Fibroblast of skin of back (primary cell): ENCODE measurements at places on chromosomes 13 and 19.

DNA sequence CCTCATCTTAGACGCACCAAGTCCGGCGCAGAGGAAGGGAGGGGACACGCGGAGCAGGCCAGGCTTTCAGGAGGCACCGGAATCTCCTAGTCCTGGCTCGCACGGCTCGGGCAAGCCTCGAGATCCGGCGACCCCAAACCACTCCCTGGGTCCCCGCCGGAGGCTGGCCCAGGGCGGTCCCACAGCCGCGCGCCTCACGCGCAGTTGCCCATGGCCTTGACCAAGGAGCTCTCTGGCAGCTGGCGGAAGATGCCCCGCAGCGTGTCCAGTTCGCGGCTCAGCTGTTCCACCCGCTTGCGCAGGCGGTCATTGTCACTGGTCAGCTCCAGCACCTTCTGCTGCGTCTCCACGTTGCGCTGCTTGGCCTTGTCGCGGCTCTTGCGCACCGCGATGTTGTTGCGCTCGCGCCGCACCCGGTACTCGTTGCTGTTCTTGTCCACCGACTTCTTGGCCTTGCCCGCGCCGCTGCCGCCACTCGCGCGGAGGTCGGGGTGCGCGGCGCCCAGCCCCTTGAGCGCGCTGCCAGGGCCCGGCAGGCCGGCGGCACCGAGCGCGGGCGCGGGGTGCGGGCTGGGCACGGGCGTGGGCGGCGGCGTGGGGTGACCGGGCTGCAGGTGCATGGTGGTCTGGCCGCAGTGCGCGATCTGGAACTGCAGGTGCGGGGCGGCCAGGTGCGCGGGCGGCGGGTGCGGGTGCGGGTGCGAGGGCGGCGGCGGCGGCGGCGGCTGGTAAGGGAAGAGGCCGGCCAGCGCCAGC is 1.0 kb downstream of the CEBPA start:
- DNase-seq: no peak

DNA sequence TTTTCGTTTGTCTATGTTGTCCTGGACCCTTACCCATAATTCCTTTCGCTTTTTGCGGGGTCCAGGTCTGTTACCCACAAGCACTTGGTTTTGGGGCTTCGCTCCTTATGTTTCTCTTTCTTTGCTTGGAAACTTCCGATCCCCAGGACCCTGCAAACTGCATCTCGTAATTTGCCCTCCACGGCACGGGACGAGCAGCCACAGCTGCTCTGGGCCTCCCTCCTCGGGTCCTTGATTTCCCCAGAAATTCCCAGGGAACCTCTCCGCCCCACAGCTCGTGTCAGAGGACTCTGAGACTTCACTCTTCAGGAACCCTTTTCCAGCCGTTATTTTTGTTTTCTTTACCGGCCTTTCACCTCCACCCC is 599 bp downstream of the SNRNP70 start:
- DNase-seq: no peak

DNA sequence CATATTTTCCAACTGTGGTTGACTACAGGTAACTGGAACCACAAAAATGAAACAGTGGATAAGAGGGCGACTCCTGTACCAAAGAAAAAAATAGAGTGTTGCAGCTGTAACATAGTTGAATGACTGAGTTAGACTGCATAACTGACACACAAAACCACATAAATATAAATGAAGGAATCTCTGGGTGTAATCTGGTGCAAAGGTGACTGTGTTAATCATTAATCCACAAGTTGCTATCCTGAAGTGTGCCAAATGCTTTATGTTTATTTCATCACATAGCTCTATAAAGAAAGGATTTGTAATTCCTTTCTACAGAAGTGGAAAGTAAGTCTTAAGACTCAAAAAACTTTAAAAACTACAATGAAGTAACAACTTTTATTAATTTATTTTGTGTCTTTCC is 6.0 kb upstream of the GJB2 start:
- no peak for DNase-seq

GRCh38 chr13:112869202-112870050 is 99.6 kb upstream of the MCF2L start:
- no peak for DNase-seq

DNA sequence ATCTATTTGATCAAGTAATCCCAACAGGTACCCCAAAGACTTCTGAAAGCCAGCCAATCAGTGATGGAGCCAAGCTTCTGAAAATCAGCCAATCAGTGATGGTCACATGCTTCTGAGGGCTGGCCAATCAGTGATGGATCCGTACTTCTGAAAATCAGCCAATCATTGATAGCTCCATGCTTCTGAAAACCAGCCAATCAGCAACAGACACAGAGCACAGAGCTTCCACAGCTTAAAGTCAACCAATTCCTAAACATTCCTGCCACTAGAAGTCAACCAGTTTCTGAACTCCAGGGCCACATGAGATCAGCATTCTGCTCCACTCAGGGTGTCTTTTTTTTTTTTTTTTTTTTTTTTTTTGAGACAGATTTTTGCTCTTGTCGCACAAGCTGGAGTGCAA is 8.2 kb upstream of the HSD17B14 start:
- DNase-seq: peak; percentile 73

DNA sequence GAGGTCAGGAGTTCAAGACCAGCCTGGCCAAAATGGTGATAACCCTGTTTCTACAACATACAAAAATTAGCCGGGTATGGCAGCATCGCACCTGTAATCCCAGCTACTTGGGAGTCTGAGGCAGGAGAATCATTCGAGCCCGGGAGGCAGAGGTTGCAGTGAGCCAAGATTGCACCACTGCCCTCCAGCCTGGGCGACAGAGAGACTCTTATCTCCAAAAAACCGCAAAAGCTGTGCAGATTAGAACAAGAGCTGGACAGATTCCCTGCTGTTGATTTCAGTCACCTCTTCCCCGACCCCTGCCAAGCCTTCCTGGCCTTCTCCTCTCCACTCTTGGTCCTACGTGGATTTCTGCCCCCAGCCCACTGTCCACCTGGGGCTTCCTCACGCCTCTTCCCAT is 8.3 kb downstream of the CAMSAP3 start:
- no peak for DNase-seq

DNA sequence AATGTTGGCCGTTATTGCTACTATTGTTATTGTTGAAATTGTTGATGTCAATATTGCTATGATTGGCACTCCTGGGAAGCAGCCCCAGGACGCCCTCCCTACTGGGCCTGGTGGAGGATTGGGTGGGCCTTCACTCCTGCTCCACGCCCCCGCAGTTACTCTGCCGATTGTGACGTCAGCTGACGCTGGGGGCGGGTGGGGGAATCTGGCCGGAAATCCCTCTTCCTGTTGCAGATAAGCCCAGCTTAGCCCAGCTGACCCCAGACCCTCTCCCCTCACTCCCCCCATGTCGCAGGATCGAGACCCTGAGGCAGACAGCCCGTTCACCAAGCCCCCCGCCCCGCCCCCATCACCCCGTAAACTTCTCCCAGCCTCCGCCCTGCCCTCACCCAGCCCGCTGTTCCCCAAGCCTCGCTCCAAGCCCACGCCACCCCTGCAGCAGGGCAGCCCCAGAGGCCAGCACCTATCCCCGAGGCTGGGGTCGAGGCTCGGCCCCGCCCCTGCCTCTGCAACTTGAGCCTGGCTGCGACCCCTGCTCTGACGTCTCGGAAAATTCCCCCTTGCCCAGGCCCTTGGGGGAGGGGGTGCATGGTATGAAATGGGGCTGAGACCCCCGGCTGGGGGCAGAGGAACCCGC is at the start of gene ETV2:
Gene ETV2 (plus strand): TSS at position 231 of the 637 bp plus-strand sequence. CDS start 716 bp downstream, outside the sequence.
- peak; percentile 23 for DNase-seq

- peak; percentile 90 for DNase-seq
Observed at GRCh38 chr19:1383017-1383311, 743 bp upstream of the NDUFS7 start.

DNA sequence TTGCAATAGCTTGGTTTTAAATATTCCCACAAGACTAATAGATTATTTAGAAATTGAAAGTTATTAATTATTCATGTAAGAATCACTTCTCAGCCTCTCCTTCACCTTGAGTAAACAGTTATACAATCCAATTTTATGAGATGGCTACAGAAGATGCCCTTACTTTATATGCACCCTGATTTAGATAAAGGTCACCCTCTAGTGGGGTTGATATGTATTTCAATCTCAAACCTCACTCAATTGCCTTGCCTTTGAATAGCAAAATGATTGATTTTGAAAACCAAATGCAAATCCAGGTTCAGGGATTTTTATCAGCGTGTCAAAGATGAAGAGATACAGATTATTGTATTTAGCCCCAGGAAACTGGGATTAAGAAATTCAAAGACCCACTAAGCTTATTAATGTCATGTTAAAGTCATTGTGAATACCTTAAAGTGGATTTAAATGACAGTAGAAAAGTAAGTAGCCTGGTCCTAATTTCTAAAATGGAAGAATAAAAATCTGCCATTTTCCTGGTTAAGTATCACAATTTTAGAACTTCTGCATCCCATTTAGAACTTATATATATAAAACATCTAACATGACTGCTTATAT is 305.1 kb downstream of the ITGBL1 start:
- DNase-seq: peak; percentile 50

- no peak for DNase-seq
Observed at GRCh38 chr19:8401981-8402411, 11.1 kb upstream of the MARCHF2 start.

DNA sequence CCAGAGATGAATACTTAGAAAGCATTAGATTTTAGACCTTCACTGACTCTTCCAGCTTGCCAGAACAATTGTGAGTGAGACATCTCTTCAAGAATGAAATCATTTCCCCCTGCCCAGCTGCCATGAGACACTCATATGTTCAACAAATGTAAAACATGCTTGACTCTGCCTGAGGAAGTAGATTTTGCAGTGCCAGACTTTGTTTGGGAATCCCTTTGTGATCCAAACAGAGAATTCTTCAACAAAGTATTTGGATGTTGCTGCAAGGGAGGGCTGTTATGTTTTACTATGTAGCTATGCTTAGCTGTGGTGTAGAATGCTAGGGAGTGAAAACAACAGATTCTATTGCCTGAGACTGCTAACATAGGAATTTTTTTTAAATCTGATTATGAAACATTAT is 416.4 kb downstream of the DCT start:
- peak; percentile 65 for DNase-seq

GRCh38 chr19:16473875-16474392 is 2.2 kb upstream of the EPS15L1 start:
- no peak for DNase-seq

- DNase-seq: no peak
Observed at GRCh38 chr13:49528161-49528560, 32.4 kb downstream of the PHF11 start.

DNA sequence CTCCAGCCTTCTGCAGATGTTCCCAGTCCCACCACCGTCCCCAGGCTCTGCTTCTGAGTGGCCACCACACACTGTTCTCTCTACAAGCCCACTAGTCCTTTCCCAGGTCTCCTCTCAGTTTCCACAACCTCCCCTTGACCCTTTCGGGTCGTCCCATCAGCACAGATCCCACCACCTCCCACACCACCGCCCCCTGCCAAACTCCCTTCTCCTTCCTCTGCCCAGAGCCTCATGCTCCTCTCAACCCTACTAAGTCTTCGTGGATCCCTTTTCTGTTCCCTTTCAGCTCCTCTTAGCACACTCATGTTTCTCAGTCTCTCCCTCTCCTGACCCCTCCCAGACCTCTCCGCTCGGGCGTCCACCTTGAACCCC is 1.9 kb downstream of the NAPA start:
- DNase-seq: no peak

GRCh38 chr13:113002206-113002912 is 33.3 kb downstream of the MCF2L start:
- DNase-seq: no peak

GRCh38 chr19:11268783-11269267 is 6.5 kb upstream of the DOCK6 start:
- peak; percentile 62 for DNase-seq

DNA sequence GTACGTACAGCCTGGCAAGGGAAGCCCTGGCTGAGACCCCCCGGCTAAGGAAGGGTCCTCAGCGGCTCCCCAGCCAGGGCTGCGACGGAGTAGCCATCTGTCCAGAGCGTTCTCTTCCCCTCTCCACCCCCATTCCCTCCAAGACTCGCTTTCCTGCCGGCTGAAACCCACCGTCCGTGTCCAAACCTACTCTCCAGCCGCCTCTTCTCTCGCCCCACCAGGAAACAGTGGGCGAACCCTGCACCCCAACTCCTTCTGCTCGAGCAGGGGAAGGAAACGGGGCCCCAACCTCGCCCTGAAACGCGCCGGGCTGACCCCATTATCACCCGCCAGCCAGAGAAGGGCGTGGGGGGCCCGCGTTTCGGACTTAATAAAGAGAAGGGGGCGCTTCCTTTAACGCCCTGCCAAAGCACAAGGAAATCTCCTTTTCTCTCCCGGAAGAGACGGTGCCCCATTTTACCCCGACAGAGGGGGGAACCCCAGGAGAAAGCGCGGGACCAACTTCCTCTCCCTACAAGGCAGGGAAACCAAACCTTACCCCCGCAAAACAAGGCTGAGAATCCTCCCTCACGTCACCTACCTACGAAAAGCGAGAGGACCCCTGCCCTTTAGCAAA is 2.5 kb downstream of the ZC3H4 start:
- DNase-seq: no peak

DNA sequence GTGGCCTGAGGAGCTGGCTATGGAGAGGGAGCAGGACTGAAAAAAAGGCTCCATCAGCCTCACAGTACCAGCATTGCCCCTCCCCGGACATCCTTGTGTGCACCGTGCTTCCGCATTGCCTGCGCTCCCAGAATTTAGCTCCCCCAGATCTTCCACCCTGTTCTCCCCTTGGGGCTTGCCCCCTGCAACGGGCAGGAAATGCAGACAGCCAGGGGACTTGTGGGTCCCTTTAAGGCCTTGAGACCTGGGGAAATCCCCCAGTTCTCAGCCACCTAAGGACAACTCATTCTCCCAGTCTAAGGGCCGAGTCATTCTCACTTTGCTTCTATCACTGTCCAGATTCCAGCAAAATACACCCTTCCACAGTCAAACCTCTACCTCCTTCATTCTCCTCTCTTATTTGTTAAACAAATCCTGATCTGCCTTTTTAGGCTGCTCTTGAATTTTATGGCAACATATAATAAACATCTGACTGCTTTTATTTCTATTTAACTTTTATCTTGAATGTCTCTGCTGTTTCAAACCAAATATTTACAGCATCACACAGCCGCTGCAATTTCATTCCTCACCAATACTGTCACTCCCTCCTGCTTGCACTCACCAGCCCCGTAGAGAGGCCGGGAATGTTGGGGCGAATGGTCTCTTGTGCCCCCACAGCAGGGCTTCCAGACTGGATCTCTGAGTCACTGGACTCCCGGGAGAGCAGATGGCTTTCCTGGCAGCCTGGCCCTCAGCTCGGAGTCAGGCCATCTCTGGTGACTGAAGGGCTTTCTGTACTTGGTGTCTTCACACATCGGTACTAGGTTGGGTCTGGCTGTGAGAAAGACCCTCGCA is 221.9 kb downstream of the TSHZ3 start:
- peak; percentile 99 for DNase-seq

DNA sequence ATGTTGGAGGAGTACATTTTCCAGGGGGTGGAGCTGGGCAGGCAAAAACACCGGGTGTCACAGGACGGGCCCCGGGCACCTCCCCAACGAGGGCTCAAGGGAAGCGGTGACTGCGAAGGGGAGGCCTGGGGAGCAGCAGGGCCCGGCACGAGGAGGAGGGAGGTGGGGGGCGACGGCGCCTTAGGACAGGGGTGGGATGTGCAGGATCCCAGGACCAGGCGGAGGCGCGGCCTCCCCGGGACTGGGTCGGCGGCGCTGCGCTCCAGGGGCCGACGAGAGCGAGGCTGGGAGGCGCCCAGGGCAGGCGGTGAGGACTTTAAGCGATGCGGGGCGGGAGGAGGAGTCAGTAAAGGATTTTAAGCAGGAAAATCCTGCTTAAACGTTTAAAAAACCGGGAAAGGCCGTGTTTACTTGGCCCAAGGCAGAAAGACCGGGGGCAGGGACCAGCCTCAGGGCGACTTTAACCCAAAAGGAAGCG is 427 bp downstream of the ZNF160 start:
- peak; percentile 60 for DNase-seq
